Activated naive CD4-positive, alpha-beta T cell (primary cell): ENCODE measurements at places on chromosomes 2 and 18.

- no peak for DNase-seq
These were observed 399.7 kb downstream of the CPS1 start for GRCh38 chr2:210956101-210956500.

- DNase-seq: no peak
These were observed 12.4 kb downstream of the ATOH8 start for GRCh38 chr2:85766229-85766628.

DNA sequence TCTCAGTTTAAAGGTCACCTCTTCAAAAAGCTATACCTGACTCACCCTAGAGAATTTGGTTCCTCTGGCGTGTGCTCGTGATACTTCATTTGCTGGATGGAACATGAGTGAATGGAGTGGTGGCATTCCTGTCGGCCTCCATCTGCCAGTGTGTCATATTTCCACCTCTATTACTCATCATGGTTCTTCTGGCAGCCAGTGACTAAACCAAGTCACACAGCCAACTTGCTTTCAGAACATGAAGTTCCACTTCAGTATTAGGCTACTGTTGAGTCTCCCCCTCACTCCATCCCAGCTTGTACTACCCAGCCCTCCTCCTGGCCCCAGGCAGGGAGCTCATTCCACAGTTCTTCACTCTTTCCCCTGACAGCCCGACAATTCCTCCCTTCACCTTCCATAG lies 169.8 kb downstream of the MREG start:
- no peak for DNase-seq

DNA sequence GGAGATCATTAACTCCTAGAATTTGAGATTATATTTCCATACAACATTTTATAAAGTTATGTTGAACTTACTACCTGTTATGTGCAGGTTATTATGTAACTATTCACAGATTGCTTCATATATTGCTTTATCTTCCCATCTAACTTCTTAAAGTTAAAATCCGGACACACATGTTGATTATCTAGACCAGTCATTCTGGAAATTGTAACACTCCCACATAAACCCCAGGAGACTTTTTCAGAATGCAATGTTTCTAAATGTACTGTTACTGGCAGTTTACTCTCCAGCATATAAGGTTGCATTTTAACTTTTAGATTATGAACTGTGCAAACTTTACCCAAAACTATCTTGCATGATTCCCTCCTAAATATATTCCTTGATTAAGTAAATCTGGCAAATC lies 70.5 kb upstream of the FAM117B start:
- DNase-seq: no peak

GRCh38 chr2:236088368-236089057 lies 79.7 kb downstream of the GBX2 start:
- no peak for DNase-seq

GRCh38 chr2:233385489-233386044 lies 31.3 kb downstream of the DGKD start:
- DNase-seq: peak; percentile 35

DNA sequence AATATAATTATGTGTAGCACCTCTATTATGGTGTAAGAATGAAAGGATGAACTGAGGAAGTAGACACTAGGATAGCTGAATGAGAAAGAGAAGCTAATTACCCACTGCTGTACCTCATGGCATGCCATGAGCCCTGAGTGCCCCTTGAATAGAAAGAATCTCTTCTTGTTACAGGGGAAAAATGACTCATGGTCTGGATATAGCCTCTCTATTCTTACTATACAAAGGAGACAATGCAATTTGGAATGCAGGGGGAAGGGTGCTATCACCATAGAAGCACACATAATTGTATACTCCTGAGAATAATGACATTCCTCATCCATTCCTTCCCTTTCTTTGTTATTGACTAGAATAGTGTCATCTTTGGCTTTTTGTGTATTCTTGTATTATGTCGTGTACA lies 385.2 kb downstream of the CDH7 start:
- DNase-seq: no peak

DNA sequence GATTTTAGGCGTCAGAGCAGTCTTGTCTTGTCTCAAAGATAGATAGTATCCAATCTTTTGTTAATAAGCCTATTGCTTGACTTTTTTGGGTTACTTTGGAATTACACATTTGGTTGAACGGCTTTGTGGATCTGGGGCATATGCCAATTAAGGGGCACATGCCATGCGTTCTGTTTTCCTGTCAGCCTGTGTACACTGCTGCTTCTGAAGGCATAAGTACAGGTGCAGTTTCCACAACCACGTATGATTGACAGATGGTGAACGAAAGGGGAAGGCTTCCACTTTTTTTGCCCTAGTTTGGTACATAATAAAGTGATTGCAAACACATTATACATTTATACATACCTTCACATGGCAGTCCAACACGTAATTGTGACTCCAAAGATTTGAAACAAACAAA lies 102.3 kb downstream of the RAPH1 start:
- no peak for DNase-seq

DNA sequence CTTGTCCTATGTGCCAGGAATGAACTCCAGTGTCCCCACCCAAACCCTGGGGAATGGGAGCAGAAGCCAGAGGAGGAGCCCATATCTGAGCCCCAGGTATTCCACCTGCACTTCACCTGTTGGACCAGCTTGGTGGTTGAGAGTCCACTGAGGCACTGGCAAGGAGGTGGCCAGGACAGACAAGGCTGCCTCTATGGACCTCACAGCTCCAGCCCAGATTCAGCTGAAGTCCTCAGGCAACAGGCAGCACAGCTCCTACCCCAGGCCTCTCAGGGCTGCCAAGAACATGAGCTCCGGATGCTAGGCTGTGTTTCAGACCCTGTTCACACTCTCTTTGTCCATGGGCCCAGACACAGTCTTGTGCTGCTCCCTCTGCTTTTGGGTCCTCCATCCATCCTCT lies 2.9 kb upstream of the IL1F10 start:
- no peak for DNase-seq

DNA sequence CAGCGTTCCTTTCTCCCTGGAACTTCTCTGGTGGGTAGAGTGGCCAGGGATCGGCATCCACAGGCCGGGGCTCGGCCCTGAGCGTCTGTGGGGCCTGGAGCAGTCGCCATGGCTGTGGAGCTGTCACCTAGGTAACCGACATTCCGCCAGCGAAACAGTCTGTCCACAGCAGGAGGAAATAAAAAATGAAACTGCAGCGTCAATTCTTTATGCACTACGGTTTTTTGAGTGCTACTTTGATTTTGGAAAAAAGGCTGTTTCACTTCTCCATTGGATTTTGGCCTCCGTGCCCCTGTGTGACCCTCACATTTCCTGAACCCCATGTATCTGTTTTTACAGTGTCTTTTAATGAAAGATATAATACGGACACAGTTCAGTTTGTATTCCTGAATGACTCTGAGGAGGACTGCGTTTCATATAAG lies 163.4 kb downstream of the LDLRAD4 start:
- no peak for DNase-seq

- DNase-seq: no peak
These were observed 49.3 kb downstream of the SLC39A10 start for GRCh38 chr2:195706161-195706900.

- no peak for DNase-seq
These were observed 290.0 kb upstream of the CXCR4 start for GRCh38 chr2:136407952-136408318.

DNA sequence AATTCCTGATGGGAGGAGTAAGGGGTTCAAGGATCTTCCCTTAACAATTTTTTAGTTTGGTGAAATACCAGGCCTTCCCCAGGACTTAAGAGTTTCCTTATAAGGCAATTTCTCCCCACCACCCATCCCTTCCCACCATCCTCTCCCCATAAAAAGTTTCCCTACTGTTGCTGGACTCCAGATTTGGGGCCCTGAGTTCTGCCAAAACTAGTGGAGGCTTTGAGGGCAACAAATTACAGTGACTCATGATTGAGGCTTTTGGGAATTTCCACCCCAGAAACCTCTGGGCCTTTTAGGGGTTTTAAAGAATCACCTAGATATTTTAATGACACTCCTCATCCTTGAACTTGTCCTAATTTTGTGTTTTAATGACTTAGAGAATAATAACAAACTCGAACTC lies 14.3 kb upstream of the EN1 start:
- no peak for DNase-seq

DNA sequence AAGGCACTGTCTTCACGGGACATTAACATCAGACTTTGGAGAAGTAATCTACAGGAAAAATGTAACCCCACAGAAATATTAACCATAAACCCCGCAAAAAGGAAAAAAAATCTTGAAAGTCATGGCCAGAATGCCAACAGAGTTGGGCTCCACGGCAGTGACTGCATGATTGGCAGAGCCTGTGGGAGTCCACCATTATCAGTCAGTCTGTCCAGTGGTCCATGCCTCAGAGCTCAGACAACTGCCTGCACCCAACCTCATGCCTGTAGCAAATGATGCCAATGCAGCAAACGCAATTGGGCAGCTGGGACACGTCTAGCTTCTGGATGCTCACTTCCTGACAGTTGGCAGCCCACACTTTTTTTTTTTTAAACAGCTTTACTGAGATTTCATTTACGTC lies 5.1 kb upstream of the PPIG start:
- no peak for DNase-seq

DNA sequence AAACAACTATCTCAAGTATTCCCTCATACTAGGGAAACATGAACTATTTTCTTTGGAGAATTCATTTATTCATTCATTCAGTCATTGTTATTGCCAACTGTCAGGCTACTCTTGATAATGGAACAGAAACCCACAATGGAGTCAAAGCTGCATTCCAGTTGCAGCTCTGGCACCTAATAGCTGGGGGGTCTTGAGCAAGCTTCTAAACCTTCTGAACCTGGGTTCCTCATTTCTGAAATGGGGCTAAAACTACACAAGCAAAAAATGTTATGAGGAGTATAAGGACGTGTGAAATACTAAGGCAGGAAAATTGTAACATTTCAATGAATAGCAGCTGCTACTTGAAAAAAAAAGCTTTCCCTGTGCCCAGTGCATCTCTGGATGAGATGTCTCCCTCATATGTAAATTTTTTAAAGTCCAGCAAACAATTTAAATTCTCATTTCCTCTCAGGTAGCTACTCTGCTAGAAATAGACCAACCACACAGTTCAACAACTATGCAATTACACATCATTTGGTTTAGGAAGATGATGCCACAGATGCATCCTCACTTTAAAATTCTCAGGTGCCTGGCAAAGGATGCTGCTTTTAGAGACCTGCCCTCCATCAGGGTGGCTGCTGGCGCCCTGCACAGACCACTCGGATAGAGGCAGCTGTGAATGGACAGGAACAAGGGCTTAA lies 38.5 kb downstream of the SPRED2 start:
- no peak for DNase-seq

- DNase-seq: no peak
These were observed 256.0 kb downstream of the DCDC2C start for GRCh38 chr2:3959372-3959771.
